ENCODE measurements at places on chromosomes 6 and 20.

DNA sequence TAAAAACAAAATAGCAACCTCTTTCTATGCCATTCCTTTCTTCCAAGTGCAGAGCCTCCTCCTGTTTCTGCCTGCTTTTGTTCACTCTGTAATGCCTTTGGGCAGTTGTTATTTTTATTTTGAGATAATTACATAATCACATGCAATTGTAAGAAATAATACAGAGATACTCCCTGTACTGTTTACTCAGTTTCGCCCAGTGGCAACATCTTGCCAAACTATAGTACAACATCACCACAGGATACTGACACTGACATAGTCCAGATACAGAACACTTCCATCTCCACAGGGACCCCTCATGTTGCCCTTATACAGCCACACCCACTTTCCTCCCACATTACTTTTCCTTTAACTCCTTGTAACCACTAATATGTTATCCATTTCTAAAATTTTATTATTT, 59.7 kb downstream of the BANF2 start:
- no peak for DNase-seq

GRCh38 chr6:111980971-111981840, 72.7 kb upstream of the CCN6 start:
- DNase-seq, result no peak

DNA sequence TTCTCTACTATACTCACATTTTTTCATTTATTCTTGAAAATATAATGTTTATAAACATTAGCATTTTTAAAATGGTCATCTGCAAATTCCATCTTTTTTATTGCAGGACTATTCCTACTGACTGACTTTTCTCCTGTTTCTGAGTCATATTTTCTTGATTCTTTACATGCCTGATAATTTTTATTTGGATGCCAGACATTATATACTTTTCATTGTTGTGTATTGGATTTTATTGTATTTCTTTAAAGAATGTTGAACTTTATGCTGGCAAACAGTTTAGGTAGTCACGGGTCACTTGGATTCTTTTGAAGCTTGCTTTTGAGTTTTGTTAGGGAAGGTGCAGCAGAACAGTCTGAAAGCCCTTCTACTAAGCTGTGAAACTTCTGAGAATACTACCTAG, 403.2 kb downstream of the ARHGAP18 start:
- DNase-seq, result no peak

- no peak for DNase-seq
Observed at GRCh38 chr20:42549496-42549895, 640.2 kb downstream of the PTPRT start.

GRCh38 chr6:84222426-84222825, 5.0 kb downstream of the CEP162 start:
- no peak for DNase-seq

DNA sequence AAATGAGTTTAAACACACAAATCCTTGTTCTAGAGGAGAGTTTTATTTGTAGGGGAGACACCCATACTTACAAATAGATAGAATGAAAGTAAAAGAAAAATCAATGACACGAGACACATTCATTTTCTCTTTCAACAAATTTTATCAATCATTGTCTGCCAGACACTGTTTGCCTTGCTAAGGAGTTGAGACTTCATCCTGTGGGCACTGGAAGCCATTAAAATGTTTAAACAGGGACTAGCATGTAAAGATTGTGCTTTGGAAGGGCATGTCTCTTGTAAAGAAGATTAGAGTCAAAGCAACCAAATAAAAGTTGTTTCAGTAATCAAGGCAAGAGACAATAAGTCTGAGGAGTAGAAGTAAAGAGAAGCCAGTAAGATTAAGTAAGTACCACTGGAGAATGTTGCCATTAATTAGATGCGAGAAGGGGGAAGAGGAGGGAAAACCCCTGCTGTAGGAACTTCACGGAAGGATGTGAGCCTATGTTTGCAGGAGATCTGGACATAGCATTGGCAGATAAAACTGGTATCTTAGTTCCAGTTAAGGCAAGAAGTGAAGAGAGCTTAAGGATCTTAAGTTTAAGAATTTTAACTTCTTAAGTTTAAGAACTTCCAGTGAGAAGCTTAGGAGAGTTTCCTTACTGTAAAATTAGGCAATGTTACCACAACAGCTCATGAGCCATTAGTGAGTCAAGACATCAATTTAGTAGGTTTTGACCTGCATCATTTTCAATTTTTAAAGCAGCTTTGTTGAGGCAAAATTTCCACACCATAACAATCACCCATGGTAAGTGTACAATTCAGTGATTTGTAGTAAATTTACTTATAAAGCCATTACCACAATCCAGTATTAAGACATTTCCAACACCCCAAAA, 117.0 kb upstream of the UST start:
- no peak for DNase-seq

- no peak for DNase-seq
Observed at GRCh38 chr20:3494218-3494617, 23.4 kb downstream of the ATRN start.

GRCh38 chr6:52495922-52496321, 75.8 kb downstream of the EFHC1 start:
- DNase-seq, result no peak

- DNase-seq, result no peak
Observed at GRCh38 chr6:159533016-159533415, 160.0 kb downstream of the SOD2 start.

GRCh38 chr6:129491436-129491835, 218.5 kb downstream of the ARHGAP18 start:
- DNase-seq, result no peak

DNA sequence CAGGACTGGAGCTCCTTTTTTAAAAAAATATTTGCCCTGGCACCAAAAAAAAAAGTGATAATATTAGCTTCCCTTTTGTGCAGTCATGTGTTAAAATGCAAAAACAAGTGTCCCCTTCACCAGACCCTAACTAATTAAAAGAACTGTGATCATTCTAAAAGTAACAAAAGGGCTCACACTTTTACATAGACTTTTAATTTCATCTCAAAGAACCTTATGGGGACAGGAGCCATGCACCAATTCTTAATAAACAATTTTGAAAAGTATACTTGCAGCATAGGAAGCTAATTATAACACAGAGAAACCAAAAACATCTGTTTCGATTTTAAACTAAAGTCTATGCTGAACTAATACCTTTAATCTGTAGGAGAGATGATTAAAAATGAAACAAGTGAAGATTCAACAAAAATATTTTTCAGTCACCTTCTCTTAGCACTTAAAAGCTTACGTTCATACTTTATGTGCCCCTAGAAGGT, 17.3 kb downstream of the STX7 start:
- DNase-seq, result no peak

- DNase-seq, result no peak
Observed at GRCh38 chr6:138680085-138680484, 93.5 kb upstream of the CCDC28A start.

DNA sequence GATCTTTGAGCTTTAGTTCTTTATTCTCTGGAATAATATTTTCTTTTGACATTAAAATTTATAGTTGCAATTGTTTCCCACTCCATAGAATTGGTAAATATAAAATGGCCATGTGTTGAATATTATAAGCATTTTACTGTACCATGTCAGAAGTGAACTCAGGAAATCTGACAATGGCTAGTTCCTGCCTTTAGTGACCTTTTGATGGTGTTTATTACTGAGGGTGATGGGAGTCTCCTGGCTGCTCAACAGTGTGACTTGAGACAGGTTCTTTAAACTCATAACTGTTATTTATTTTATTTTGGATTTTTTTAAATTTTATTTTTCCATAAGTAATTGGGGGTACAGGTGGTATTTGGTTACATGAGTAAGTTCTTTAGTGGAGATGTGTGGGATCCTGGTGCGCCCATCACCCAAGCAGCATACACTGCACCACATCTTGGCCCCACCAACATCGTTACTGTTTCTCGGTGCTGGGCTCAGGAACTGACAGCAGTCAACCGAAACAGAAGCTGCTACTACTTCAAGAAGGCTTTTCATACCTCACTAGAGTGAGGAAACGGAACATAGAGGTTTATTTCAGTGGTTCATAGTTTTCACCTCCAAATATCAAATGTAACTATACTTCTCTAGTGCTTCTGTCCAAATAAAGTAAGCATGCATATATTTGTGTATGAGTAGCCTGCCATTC, 90.4 kb downstream of the PLEKHG1 start:
- no peak for DNase-seq

DNA sequence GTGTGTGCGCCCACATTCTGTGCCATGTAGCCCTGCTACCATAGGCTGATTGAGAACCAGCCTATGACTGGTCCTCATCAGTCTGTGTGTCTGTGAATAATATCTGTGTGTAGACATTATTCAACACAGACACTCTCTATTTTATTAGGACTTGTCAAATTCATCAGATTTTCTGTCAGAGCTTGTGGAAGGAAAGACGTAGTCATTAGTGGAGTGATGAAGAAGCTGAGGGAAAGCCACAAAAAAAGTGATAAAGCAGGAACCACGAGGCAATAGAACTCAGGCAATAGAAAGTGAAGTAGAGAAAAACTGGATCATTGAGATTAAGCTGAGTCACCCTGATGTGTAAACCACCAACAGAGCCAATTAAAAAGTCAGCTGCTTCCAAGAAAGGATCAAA, 122.2 kb upstream of the MARCKS start:
- no peak for DNase-seq

- DNase-seq, result no peak
Observed at GRCh38 chr20:41001497-41001896, 27.1 kb upstream of the TOP1 start.

Data from H4 (cell line).